ENCODE measurements at places on chromosomes 11 and 22. TPM values are rescaled to one million over a fixed set of nuclear protein-coding genes. Genes with fewer than 3 reads are reported as not detected.

CHRM4 gene
- total RNA-seq: not detected

C11orf65 gene
- 0.30 TPM for total RNA-seq

OR4S1 gene
- total RNA-seq: not detected

H19 gene
- total RNA-seq: not detected

B3GAT1 gene
- 0.47 TPM for total RNA-seq

SOX6 gene
- not detected for total RNA-seq

P2RY2 gene
- total RNA-seq: not detected

TMEM45B gene
- total RNA-seq: 34.4 TPM

FOLH1 gene
- total RNA-seq: not detected

SMIM35 gene
- total RNA-seq: 0.55 TPM

KRTAP5-11 gene
- not detected for total RNA-seq

BTBD18 gene
- not detected for total RNA-seq

PGA5 gene
- total RNA-seq: not detected

APOL5 gene
- total RNA-seq: not detected

JAM3 gene
- 8.3 TPM for total RNA-seq

THY1 gene
- not detected for total RNA-seq

NADSYN1 gene
- 243 TPM for total RNA-seq

DDI1 gene
- total RNA-seq: not detected

FLRT1 gene
- not detected for total RNA-seq

SMC1B gene
- 0.08 TPM for total RNA-seq

MYRF gene
- 0.94 TPM for total RNA-seq

ZNF74 gene
- 16.5 TPM for total RNA-seq

TSPAN18 gene
- total RNA-seq: 19.3 TPM

PANX3 gene
- total RNA-seq: not detected

INSC gene
- total RNA-seq: 0.35 TPM

SESN3 gene
- 211 TPM for total RNA-seq
